ENCODE measurements at places on chromosomes 1 and 21. TPM values are rescaled to one million over a fixed set of nuclear protein-coding genes. Genes with fewer than 3 reads are reported as not detected.

Gene HCRTR1
- total RNA-seq = not detected

Gene VANGL2
- 0.15 TPM for total RNA-seq

Gene GSTM5
- total RNA-seq = not detected

Gene SPRR2E
- not detected for total RNA-seq

Gene PTBP2
- 6.6 TPM for total RNA-seq

Gene CLCA4
- total RNA-seq = not detected

Gene TEDDM1
- not detected for total RNA-seq

Gene CCDC17
- total RNA-seq = 2.1 TPM

Gene SYPL2
- total RNA-seq = 9.3 TPM

Gene FHL3
- total RNA-seq = 7.1 TPM

Gene PLK3
- total RNA-seq = 4.7 TPM

Gene RGSL1
- not detected for total RNA-seq

Gene HES3
- total RNA-seq = not detected

Gene FCRL6
- total RNA-seq = 0.40 TPM

Gene RNF186
- not detected for total RNA-seq

Gene AUNIP
- total RNA-seq = not detected

Gene WNT3A
- not detected for total RNA-seq

Gene RSPH1
- not detected for total RNA-seq
